ENCODE measurements at places on chromosomes 4 and X.

DNA sequence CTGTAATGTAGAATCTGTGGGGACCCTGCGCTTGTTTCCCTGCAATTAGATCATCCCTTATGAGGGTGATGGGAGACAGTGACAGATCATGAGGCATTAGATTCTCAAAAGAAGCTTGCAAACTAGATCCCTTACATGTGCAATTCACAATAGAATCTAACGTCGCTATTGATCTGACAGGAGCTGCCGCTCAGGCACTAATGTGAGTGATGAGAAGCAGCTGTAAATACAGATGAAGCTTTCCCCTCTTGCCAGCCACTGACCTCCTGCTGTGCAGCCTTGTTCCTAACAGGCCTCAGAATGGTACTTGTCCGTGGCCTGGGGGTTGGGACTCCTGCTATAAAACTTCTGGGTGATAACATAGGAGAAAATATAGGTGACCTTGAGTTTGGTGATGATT, 1076.8 kb downstream of the PDHA2 start:
- DNase-seq, result no peak

DNA sequence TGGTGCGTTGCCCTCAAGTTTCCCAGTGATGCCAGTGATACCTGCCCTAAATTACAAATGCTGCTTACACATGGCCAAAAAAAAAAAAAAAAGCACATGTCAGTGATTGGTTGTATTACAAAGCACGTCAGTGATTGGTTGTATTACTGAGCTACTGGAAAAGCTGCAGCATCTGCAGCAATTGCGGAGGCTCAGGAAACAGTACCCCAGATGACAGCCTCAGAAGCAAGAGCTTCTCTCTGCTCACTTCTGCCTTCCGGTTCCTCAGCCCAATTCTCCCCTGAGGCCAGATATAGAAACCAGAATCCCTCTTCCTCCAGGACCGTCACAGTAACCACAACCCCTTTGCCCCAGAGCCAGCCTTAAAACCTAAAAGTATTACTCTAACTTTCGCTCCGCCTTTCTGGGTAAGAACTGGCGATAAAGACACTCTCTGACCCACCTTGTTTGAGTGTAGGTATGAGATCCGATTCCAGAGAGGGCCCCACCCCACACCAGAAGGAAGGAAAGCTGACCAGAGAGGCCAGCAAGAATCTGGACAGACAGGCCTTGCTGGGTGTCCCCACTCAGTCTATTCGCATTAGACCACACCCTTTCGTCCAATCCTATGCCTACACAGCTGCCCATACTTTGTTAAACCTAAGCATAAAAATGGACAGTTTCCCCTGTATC, 85.0 kb upstream of the SORBS2 start:
- no peak for DNase-seq

- no peak for DNase-seq
Measured at GRCh38 chrX:143634309-143634662, 1.6 kb downstream of the SLITRK4 start.

DNA sequence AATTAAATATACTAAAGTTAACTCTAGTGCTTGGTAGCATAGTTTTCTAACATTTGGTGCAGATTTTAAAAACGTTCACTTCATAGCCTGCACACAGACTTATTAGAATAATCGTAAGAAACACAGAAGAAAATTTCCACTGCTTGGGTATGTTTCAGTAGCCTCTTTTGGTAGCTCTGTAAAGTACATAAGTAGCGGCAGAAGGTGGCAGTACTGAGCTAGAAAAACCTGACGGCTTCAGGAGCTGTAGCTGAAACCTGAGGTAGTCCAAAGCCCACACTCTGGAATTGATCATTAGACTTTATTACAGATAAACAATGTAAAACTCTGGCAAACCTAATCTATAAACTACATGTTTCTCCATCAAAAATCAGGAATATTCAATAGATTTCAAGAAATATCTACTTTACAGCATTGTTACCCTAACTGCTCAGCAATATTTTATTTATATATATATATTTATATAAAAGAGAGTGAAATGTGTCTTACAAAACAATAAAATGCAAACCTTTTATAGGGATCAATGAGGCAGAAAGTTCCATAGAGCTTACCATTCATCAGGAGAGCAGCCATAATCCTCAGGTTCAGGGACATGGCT, 88.2 kb downstream of the ATP8A1 start:
- no peak for DNase-seq

DNA sequence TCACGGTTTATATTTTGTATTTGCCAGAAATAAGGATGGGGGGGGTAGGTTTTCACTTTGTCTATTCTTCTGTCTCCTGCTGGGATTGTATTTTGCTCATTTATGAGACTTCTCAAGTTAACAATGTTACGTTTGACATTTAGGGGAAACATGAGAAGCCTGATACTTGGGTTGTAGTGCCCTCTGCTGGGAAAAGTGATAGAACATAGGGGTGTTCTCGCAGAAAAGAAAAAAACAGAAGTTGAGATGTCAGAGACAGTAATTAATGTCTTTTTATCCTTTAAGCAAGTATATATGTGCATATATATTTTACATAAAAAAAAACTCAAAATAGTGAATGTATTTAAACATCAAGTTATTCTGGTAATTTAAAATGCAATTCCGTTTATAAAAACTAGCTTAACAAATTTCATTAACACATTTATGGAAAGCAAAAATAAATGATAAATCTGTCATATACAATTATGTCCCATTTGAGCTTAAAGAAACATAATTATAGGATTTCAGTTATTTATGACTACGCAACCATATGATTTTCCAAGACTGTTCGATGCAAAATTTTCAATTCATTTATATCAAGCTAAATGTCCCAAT, 46.0 kb upstream of the TMPRSS11F start:
- DNase-seq, result no peak

GRCh38 chrX:15356444-15356843, 21.1 kb upstream of the PIGA start:
- no peak for DNase-seq

- no peak for DNase-seq
Measured at GRCh38 chrX:130173190-130173895, 1.6 kb downstream of the RAB33A start.

GRCh38 chrX:38206542-38206941, 14.1 kb downstream of the SRPX start:
- DNase-seq, result no peak

DNA sequence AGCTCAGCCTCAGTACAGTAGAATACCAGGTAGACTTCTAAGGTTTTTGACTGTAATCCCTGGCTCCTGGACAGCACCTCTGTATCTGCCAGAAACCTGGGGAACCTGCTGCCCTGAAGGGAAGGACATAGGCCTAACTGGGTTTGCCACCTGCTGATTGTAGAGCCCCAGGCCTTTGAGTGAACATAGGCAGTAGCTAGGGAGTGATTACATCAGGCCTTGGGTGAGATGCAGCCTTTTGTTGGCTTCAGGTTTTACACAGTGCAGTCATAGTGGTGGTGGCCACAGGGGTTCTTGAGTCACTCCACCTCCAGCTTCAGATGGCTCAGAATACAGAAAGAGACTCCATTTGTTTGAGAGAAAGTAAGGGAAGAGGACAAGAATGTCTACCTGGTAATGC, 19.3 kb downstream of the IQCM start:
- DNase-seq, result no peak

GRCh38 chr4:184100297-184100885, 117.3 kb downstream of the ENPP6 start:
- no peak for DNase-seq

DNA sequence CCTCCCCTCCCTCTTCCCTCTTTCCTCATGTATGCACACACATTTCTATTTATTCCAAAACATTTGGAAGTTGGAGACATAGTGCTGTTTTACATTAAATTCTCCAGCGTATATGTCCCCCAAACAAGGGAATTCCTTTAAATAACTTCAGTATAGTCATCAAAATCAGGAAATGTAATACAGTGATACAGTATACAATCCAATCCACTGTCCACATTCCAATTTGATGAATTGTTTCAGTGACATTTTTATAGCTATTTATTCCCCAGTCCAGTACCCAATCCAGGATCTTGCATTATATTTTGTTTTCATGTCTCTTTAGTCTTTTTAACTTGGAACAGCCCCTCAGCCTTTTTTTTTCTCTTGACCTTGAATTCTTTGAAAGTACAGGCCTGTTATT, 233.0 kb downstream of the DKK2 start:
- no peak for DNase-seq

DNA sequence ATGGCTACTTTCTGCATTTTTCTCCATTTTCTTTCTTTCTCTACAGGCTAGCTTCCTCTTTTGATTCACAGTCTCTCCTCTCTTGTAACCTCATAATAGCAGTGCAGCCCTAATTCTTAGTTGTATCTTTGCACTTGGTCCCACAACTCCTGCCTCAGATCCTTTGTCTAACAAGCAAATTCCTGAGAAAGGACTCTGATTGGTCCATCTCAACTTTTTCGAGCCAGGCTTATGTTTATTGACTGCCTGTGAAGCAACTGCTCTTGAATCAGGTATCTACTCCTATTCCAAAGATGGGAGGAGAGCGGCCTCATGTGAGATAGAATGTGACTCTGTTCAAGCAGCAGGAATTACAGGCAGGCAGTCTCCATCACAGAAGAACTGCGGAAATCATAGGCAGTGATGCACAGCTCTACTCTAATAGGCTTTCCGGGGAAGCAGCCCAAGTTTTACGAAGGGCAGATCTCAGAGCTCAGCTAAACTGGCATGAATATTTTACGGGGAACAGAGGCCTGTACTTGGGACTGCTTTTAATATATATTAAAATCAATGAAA, 123.5 kb downstream of the GABRB1 start:
- no peak for DNase-seq

DNA sequence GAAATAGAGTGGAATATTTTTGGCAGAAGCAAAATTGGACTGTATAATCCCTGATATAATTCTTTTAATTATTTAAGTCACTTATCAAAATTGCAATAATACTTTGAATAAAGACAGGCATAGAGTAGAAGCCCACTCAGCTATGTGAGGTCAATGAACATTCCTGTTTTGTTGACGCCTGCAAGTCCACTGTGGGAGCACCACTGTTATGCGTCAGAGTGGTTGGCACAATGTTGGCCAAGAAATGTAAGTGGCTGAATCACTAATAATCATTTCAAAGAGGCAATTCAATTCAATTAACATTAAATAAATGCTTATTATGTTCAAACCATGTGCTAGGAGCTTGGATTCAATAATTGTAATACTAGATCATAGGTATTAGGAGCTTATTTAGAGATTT, 221.0 kb downstream of the SPCS3 start:
- DNase-seq, result no peak

GRCh38 chr4:186825069-186825468, 101.4 kb upstream of the FAT1 start:
- DNase-seq, result no peak

- DNase-seq, result no peak
Measured at GRCh38 chr4:31370866-31371465, 650.8 kb downstream of the PCDH7 start.

GRCh38 chr4:85854546-85854945, 379.6 kb downstream of the ARHGAP24 start:
- DNase-seq, result no peak

GRCh38 chr4:152107736-152108500, 347.1 kb upstream of the GATB start:
- DNase-seq, result no peak

- DNase-seq, result no peak
Measured at GRCh38 chr4:183999435-183999834, 94.3 kb downstream of the STOX2 start.

DNA sequence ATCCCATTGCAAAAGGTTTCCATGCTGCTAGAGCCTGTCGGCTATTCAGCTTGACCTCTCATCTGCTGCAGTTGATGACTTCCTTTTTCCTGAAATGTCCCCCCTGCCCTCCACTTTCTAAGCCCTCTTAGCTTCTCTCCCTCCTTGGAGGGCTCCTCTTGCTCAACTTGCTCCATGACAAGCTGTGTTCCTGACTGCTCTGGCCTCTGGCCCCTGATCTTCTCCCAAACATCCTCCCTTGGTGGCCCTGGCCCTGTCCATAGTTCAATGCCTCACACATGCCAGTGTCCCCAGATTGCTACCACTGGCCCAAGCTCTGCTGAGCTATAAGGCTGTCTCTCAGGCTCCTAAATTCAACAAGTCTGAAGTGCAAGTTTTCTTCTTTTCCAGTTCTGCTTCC, 29.6 kb downstream of the RASL11B start:
- DNase-seq, result no peak

DNA sequence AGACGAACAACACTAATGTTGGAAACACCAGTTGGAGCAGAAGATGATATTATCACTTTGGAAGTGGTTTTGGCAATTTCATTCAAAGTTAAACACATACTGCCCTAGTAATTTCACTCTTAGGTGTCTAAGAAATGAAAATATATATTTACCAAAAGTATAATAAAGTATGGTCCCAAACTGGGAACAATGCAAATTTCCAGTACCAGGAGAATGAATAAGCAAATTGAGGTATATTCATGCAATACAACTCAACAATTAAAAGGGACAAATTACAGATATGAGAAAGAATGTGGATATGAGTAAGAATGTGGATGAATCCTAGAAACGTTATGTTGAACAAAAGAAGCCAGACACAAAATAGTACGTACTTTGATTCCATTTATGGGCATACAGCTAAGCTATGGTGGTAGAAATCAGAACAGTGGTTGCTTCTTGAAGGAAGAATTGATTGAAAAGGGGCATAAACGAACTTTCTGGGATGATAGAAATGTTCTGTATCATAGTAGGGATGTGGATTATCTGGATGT, 10.0 kb downstream of the ELMOD2 start:
- no peak for DNase-seq

DNA sequence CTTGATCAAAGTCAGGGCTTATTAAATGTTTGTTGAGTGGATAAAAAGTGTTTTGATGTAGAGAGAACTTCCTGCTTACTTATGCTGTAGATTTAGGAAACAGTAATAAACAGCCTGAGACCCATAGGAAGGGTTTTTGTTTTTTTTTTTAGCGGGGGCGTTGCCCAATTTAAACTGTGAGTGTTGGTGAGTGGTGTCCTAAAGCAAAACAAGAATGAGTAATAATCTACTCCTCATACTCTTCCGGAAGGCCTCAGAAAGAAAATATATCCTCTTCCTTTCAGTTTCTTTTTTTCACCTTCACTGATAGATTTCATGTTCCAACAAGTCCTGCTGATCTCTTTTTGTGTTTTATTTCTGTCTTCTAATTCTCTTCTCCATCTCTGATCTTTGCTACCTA, 104.4 kb upstream of the SCML1 start:
- no peak for DNase-seq

DNA sequence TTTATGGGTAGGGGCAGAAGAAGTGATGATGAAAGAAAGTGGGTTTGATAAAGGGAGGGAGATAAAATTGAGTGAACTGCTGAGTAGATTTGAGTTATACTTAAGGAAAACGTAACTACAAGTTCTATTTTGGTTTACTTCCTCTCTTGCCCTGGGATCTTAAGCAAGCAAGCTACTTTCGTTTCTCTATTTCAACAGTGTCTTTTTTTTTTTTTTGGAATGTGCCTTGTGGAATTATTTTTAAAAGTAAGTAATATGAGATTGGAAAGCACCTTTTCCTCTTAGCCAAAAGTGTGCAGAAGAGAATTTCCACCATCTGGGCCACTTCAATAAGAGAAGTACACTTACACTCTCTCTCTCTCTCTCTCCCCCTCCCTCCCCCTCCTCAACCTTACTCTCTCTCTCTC, 16.0 kb upstream of the C4orf36 start:
- DNase-seq, result no peak

GRCh38 chr4:79059631-79060399, 120.6 kb upstream of the PAQR3 start:
- no peak for DNase-seq

- DNase-seq, result no peak
Measured at GRCh38 chr4:76654791-76655190, 219.8 kb downstream of the SHROOM3 start.
